ENCODE measurements at places on chromosomes 5 and 9. TPM values are rescaled to one million over a fixed set of nuclear protein-coding genes. Genes with fewer than 3 reads are reported as not detected.

The SPIN1 gene
- total RNA-seq: 48.0 TPM

The PCSK1 gene
- total RNA-seq: 0.26 TPM

The MLANA gene
- total RNA-seq: not detected

The MAMDC2 gene
- 0.89 TPM for total RNA-seq

The MARVELD2 gene
- 0.90 TPM for total RNA-seq

The HTR1A gene
- not detected for total RNA-seq

The KCNT1 gene
- not detected for total RNA-seq

The DNAJC21 gene
- total RNA-seq: 15.5 TPM

The CAVIN4 gene
- total RNA-seq: 1.2 TPM

The PIP5K1B gene
- total RNA-seq: under 0.01 TPM

Measured in dermis microvascular lymphatic vessel endothelial cell (primary cell).